ENCODE measurements at places on chromosomes 13 and 19.

DNA sequence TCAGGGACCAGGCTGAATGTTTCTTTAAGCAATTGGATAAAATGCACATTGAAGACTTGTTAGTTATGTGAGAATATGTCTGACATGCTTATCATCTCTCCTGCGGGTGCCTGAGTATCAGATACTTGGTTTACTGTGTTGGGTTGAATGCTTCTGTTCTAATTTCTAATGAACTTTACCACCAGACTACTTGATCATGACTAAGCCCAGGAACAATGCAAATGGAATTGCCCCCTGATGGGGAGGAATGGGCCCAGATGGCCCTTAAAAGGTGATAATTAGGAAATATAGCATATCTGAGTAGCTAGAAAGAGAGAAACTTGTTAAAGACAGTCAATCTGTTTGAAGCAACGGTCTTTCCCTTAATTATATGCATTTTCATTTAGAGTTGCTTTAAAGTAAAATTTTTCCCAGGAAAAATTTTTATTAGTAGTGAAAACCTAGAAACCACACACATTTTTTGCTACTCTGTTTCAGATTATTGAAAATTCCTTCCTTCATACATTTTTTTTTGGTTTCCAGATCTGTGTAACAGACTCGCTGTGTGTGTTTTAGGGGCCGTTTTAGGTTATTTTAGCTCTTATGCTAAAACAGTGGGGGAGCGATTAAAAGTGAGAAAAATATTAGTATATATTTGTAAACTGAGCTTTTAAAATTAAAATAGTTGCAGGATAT, 186.6 kb downstream of the TM9SF2 start:
- DNase-seq = peak; percentile 71

DNA sequence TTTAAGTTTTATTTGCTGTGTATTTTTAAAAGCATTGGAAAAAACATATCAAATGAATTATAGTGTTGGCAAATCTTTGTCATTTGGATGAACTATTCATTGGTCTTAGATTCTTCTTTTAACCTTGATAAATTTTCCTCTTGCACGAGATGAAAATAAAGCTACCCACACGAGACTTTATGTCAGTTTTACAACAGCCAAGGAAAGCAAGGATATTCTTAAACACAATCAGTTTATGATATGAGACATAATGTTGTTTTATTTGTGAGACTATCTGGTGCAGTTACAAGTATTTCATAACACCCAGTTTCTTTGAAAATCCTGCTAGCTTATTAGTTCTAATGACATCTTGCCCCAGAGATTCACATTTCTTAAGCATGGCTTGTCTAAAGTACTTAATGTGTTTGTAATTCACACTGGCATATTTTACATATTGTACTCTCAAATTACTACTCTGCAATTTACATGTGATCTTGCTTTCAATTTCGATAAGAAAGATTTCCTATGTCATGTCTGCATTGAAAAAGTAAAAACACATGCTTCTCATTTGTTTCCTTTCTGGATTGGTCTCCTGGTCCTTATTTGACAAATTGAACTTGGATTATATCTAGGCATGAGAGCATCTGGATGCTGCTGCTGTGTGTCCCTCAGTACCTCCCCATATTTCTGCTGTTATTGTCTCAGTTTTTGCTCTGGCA, 955.5 kb upstream of the PCDH9 start:
- no peak for DNase-seq

DNA sequence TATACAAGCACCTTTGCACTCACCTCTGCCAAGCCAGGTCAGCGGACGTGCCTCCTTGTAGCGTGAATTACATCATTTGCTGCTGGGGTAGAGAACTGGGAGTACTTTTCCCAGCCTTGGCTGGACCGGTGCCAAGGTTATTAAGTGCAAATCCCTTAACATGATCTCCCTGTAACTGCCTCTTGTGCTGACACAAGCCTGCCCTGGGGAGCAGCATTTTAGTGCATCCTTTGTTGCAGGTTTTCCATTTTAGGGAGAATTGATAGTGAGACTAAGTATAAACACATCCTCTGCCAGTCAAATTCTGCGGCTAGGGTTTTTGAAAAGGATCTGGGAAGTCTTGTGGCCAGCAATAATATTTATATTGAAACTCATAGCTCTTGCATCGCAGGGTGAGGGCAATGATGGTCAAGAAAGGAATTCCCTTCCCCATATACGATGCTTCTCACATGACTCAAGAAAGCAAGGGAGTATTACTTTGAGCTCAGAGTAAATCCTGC, 32.7 kb upstream of the DCLK1 start:
- DNase-seq = no peak

DNA sequence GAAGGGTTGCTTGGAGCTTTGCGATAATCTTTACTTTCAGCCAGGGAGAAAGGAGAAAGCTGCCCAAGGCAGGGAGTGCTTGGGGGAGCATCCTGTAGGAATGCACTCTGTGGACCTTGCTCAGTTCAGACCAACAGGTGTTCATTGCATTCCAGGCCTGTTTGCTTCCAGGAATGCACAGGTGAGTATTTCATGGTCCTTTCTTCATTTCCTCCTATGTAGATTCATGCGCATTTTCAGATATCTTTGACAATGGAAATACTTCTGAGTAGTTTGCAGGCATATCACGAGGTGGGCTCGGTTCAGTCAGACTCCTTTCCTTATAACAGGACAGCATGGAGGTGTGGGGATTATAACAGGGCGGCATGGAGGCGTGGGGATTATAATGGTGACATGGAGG, 254.8 kb downstream of the FGF9 start:
- no peak for DNase-seq

- no peak for DNase-seq
Measured at GRCh38 chr13:37531049-37531448, 67.5 kb downstream of the POSTN start.

- no peak for DNase-seq
Measured at GRCh38 chr13:95434111-95434510, 118.4 kb upstream of the CLDN10 start.

DNA sequence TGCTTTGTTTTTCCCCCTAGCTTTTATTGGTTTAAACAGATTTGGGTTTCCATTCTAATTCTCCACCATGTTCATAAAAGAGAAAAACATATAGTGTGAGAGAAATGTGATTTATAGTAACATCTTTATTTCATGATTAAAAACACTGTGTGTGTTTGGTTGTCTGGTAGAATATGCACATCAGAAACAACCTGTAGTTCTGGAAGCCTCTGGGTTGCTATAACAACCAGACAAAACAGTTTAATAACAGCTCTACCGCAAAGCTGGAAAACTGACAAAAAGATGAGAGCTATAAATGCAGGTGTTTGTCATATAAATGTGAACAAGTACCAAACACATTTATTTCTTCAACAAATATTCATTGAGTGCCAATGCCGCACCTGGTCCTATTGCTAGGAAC, 9.8 kb downstream of the KBTBD6 start:
- no peak for DNase-seq

DNA sequence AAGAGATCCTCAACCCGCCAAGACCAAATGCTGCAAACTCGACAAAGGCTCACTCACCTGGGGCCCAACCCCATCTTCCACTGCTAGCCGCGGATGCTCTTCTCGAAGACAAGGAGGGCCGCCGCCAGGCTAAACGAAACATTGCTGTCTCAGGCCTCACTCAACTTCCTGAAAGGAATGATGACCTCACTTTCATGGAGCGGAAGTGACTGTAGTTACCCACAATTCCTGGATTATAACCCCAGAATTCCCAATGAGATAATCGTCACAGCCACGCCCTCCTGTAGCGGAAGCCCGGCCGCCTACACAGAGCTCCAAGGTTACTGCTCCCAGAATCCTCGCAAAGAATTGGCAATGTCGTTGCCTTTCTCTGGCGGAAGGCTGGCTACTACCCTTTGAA, 10.5 kb upstream of the ZNF112 start:
- no peak for DNase-seq

GRCh38 chr13:73656863-73657262, 477.3 kb downstream of the KLF12 start:
- no peak for DNase-seq

DNA sequence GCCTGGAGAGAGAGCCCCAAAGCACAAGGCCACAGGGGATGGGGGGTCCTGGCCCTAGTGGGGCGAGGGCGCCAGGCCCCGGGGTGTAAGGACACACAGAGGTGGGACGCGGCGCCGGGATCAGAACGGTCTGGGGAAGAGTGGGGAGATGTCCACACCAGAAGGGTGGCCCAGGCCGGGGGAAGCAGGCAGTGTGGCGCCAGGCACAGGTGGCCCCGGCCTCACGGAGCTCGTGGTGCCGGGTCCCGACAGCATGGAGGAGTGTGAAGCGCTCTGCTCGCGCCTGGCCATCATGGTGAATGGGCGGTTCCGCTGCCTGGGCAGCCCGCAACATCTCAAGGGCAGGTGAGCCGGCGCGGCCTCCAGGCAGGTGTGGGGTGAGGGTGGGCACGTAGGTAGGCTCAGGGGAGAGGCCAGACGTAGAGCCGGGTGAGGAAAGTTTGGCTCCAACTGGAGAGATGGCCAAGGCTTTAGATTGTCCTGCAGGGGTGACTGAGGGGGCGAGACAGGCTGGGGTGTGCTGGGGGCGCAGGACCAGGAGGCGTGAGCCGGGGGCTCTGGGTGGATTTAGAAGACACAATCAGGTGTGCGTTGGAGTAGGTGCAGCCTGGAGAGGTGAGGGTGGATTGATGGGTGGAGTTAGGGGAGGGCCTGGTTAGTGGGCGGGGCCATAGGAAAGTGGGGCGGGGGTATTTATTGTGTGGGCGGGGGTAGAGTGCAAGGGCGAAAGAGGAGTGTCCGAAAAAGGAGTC, 2.9 kb upstream of the ARHGAP45 start:
- no peak for DNase-seq

DNA sequence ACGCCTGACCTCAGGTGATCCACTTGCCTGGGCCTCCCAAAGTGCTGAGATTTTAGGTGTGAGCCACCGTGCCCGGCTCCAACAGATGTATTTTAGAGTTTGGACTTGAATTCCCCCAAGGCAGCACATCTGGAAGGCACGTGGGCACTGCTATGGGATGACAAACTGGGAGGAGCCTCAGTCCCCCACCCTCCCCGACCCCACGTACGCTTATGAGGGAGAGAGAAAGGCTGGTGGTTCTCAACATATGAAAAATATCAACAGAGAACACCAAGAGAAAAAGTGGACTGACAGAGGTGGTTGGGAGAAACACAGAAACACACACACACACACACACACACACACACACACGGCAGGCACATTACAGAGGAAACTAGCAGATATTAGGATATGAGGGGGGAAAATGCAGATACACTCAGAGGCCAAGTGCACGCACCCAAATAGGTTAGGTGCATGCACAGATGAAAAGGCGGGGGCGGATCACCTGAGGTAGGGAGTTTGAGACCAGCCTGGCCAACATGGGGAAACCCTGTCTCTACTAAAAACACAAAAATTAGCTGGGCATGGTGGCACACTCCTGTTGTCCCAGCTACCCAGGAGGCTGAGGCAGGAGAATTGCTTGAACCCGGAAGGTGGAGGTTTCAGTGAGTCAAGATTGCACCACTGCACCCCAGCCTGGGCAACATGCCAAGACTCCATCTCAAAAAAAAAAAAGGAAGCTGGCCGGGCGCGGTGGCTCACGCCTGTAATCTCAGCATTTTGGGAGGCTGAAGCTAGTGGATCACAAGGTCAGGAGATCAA, 3.2 kb downstream of the STX10 start:
- DNase-seq = no peak

GRCh38 chr13:99258210-99258860, at the start of gene GPR18:
GPR18 (minus strand) TSS chr13:99258379; CDS start chr13:99255872, 2,507 bp downstream.
- DNase-seq = no peak

DNA sequence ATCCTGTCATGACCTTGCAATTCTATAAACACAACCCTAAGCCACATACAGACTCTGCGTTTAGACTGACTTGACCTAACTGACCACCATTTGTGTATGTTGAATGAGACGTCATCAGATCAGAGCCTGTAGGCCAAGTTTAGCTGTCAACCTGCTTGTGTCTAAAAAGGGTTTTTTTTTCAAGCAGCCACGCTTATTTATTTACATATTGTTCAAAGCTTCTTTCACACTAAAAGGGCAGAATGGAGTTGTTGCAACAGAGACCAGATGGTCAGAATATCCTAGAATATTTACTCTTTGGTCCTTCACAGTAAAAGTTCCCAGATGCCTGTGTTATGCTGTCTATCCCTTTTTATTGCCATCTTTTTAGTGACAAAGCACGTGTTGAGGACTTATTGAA, 307.7 kb upstream of the SLC10A2 start:
- DNase-seq = no peak

DNA sequence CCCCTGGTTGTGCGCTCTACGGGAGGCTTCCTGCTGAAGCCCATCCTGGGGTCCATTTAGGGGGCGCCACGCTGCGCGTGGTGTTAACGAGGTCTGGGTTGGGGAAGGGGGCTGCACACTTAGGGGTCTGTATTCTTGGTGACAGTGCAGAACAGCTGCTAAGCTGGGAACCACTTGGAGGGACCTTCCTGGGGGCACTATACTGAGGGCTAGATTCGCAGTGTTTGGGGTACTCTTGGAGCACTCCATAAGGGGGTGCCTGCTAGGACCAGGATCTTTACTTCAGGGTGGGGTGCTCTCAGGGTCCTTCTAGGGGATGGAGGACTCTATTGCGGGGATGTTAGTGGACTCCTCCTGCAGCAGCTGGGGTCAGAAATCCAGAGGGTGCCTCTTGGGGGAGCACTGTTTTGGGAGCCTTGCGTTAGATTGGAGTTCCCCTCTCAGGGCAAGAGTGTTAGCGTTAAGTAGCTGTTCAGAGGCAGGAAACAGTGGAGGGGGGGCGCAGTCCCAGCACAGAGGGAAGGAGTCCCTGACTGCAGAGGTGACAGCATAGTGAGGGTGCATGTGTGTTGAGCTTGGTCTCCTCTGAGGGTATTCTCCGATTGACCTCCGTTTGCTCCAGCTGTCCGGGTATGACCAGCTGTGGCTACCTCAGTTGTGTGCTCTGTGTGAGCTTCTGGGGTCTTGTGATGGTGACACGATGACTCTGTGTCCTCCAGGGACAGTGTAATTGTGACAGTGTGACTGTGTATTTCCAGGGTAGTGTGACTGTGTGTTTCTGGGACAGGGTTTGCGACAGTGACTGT, 1.1 kb downstream of the PDE4A start:
- no peak for DNase-seq

DNA sequence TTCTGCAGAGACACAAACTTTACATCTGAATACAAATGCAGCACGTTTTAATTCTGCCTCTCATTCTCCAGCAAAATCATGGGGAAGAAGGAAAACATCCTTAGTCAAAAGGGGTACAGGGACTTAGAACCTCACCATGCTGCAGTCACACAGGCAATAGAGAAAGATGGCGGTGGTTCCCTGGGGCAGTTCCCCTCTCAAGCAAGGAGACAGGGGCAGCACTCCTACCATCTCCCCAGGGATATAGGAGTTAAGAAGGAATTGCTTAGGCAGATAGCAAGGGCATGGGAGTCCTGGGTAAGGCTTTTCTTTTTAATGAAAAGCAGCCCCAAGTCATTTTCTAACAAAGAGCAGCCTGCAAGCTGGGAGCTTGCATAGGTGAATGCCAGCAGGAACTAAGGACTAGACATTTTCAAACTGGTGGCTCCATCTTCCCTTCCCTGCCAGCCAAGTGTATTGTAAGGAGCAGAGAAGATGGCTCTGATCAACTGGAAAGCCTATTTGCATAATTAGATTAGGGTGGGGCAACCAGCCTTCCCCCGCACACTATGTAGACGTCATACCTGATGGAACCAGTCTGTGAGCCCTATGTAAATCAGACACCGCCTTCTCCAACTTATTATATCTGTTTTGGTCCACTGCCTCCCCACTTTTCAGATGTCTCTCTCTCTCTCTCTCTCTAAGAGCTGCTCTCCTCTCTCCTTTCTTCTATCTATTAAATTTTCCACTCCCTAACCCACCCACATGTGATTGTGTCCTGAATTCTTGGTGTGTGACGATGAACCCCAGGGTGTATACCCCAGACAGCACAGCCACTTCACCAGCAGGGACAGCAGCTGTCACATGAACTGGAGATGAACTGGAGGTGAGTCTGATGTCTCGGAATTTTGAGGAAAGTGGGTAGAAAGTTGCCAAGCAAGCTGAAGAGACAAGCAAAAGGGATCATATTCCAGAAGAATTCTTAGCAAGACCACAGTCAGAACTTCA, 514.5 kb downstream of the IRS2 start:
- DNase-seq = no peak

Measured in NCI-H446 treated with DMSO at 0.1 percent for 48 hours (cell line).